Hepatic stellate cell (primary cell): ENCODE measurements at places on chromosomes 5 and 9.

DNA sequence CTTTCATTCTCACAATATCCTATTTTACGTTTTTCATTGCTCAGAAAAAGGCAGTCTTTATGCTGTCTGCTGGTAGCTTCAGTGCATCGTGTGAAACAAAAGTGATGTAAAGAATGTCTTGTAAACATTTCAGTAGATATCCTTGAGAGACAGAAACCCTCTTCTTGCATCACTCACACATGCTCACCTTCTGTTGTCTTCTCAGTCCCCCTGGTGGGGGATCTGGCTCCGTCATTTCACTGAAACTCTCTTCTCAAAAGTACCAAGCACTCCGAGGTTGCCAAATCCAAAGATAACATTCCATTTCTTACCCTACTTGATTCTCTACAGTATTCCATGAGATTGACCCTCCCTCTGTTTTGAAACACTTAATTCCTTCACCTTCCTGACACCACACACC, 46.1 kb upstream of the PCA3 start:
- no peak for DNase-seq

DNA sequence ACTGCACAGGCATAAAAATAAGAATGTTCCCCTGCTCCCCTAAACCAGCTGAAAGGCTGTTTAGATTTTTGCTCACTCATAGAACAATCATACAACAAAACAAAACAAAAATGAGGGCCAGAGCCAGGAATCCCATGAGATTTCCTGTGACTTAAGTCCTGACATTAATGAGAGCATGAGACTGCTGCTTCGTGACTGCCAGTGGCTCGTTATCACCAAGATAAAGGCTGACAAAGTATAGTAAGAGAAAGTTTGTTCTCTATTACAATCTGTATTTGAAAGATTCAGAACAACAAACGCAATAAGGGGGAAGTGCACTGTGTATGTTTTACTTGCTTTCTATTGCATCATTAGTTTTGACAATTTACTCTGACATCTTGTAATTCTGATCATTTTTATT, 837.1 kb upstream of the C9orf72 start:
- DNase-seq, result no peak

- DNase-seq, result no peak
Observed at GRCh38 chr5:59795141-59795540, 98.4 kb downstream of the PDE4D start.

DNA sequence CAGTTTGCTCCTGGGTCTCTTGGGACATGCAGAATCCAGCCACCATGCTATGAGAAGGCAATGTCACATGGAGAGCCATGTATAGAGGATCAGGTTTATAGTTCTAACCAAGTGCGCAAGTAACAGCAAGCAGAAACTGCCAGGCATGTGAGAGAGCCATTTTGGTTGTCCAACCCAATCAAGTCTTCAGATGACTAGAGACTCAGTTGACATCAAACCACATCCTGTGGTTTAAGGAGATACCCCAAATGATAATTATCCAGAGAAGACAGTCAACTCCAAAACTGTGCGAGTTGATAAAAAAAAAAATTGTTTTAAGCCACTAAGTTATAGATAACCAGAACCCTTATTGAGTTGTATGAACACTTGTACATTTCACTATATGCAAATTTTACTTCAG, 40.2 kb downstream of the TMEM232 start:
- DNase-seq, result no peak

GRCh38 chr5:150598821-150599273, 41.6 kb upstream of the SYNPO start:
- DNase-seq, result no peak

DNA sequence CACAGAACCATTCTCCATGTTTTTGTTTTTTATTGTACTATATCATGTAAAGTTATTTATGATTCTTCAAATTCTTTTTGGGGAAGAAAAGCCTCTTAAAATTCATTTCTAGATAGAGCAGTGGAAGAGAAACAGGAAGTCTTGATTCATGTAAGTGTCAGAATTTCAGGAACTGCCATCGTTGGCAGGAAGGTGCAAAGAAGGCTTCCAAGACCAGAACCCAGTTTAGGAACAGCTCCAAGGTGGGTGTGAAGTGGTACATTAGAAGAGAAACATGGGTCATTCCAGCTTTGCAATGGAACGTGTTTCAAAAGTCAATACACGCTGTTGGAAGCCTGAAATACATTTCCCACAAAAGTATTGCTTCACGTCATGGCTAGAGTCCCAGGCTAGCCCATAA, 14.8 kb downstream of the SAXO1 start:
- no peak for DNase-seq
